Naive thymus-derived CD8-positive, alpha-beta T cell (primary cell): ENCODE measurements at places on chromosomes 3 and 15. TPM values are rescaled to one million over a fixed set of nuclear protein-coding genes. Genes with fewer than 3 reads are reported as not detected.

DNA sequence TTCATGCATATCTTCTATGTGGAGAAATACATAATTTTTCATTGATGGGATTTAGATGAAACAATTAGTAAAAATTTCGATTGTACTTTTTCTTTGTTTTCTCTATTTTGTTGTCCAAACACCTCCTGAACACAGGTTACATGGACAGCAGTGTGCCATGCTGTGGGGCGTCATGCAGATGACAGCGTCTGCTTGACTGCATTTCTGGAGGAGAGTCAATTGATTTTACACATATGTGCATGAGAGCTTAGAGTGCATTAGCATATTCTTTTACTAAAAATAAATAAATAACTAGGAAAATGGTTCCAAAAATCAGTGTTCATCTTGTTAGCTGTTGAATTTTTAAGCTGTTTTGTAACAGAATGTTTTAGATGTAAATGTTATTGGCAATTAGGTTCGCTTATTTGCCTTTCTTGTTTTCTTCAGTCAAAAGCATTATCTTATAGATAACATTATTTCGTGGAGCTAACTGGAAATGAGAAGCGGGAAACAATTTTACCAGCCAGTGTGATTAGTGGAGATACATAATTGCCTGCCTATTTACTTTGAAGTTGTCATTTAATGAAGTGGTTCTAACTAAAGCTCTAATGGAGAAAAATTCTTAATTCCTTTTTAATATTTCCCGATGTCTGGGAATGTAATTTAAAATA, 82.7 kb upstream of the VGLL3 start:
- DNase-seq: no peak
- no peak overlapping the region for H3K27ac ChIP-seq
- no peaks in the 10 kb centered on the region for H3K36me3 ChIP-seq
- H3K4me3 ChIP-seq: no peak overlapping the region
- H3K27me3 ChIP-seq: no peaks in the 10 kb centered on the region
- no peaks in the 10 kb centered on the region for H3K4me1 ChIP-seq

DNA sequence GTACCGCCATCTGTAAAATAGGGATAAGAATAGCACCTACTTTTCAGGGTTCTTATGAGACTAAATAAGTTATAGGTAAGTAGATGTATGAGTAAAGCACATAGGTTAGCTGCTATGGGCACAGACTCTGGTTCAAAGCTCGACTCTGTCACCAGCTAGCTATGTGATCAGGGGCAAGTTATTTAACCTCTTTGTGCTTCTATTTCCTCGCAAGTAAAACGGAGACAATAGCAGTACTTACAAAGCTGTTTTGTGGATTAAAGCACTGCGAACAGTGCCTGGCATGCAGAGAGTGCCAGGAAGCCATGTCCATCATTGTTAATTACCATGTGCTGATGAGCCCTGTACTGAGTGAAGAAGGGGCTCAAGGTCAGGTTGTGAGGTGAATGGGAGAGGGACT, 1.9 kb downstream of the LAMP3 start:
- peak overlapping the region; percentile 36 for H3K4me3 ChIP-seq
- no peak for DNase-seq
- H3K4me1 ChIP-seq: peaks cover 10% of the 10 kb centered on the region
- H3K27me3 ChIP-seq: peaks cover 14% of the 10 kb centered on the region
- no peaks in the 10 kb centered on the region for H3K36me3 ChIP-seq
- no peak overlapping the region for H3K27ac ChIP-seq

Gene TFG
- 41.2 TPM for total RNA-seq

DNA sequence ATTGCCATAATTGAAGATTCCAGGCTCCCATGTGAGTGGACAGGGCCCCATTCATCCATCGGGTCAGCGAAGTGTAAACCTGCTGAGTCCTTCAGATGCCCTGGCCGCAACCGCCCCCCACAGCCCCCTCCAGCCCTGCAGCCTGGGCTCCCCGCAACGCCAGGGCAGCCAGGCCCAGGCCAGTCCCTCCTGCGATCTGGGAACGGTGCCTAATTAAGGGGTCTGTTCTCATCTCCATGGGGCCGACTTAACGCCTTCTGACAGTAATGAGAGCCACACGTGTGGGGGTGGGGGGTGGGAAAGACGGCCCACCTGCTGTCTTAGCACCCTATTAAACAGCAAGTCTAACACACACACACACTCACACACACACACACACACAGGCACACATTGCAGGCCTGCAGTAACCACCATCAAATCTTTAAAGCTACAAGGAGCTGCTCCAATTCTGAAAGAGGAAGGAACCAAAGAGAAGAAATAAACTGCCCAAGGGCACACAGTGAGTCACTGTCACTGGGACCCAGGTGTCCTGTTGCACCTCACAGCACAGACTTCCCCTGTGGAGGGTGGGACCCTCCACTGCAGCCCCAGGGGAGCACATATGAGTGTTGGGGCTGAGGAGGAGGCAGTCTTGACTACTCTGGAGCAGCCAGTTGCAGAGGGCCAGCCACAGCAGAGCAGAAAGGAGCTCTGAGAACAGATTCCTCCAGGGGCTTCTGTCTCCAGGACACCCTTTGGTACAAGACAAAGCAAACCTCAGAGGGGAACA, 31.8 kb upstream of the HES1 start:
- H3K4me3 ChIP-seq: no peak overlapping the region
- no peak overlapping the region for H3K27ac ChIP-seq
- H3K27me3 ChIP-seq: peaks cover 7% of the 10 kb centered on the region
- H3K4me1 ChIP-seq: peaks cover 5% of the 10 kb centered on the region
- DNase-seq: no peak
- no peaks in the 10 kb centered on the region for H3K36me3 ChIP-seq

DNA sequence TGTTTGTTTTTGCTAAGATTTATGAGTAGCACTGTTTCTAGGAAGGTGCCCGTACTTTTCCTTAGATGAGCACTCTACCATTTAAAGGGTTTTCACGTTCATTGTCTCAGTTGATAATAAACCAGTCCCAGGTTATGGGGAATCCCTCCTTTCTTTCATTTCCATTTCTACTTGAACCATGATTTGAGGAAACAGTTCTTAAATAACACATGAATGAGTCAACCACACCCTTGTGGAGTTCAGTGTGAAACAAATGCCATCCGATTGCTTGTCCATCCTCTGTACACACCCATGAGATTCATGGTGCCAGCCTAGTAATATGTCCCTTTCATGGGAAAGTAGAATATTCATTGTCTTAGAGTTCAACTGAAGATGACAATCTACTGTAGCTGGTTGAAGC, 23.1 kb downstream of the CMTM8 start:
- no peak overlapping the region for H3K4me3 ChIP-seq
- H3K27ac ChIP-seq: no peak overlapping the region
- DNase-seq: no peak
- peaks cover 3% of the 10 kb centered on the region for H3K36me3 ChIP-seq
- H3K27me3 ChIP-seq: no peaks in the 10 kb centered on the region

Gene TM4SF1
- total RNA-seq: not detected

DNA sequence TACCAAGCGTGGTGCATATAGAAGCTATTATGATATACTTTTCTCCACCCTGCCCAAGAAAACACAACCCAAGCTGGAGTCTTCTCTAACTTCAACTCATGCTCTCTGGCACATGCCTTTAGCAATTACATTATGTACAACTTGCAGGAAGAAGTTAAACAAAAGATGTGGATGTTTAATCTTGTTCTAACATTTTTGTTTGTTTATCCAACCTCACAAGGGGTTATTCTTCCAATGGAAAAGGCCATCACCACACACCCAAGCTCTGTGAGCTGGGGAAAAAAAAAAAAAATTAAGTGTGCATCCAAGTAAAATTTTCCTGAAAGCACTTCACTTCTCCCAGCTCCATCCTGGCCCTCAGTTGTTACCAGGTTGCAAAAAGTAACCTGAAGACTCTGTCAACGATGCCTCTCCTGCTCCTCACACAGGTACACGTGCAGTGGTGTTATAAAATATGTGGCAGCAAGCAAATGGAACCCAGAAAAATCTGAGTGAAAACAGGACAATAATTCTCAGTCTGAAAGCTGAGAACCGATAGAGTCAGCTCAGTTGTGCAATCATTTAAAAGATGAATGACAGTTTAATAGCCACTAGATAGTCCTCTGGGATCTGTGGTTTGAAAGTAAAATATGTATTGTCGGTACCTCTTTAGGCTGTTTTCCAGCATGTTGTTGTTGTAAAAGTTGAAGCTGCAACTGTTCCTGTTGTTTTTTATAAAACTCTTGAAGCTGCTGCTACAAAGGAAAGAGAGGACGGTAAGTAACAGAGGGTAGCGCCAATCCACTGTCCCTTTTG, 531.4 kb downstream of the FOXP1 start:
- peaks cover 15% of the 10 kb centered on the region for H3K36me3 ChIP-seq
- H3K27me3 ChIP-seq: no peaks in the 10 kb centered on the region
- H3K4me3 ChIP-seq: peak overlapping the region; percentile 31
- no peak for DNase-seq
- H3K27ac ChIP-seq: peak overlapping the region; percentile 98
- H3K4me1 ChIP-seq: peaks cover 100% of the 10 kb centered on the region

DNA sequence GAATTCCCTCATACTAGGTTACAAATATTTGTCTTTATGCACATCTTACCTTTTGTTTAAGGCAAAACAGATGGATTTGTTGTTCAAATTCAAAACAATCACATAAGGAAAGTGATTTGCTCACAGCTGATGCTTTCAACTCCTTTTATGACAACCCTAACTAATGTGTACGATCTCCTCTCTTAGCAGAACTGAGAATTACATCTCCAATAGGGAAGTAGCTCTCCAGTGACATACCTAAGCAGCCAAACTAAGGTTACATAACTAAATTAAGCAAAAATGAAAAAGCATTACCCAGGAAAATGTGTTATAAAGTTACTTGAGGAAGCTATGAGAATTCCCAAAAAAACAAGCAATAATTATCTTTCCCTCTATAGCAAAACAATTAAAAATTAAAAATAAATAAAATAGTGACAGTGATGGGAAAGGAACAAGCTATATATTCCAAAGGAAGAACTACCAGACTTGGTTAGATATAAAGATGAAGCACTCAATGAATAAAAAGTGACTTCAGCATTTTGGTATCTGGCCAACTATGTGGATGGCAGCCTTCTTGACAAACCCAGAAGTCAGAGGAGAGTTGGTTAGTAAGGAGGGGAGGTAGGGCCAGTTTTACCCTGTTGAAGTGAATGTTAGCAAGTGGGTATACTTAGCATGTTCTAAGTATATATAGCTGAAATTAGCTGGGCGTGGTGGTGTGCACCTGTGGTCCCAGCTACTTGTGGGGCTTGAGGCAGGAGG, 32.4 kb downstream of the PEAK1 start:
- peaks cover 21% of the 10 kb centered on the region for H3K4me1 ChIP-seq
- no peak overlapping the region for H3K27ac ChIP-seq
- H3K36me3 ChIP-seq: peaks cover 2% of the 10 kb centered on the region
- DNase-seq: no peak
- no peaks in the 10 kb centered on the region for H3K27me3 ChIP-seq

Gene ILDR1
- not detected for total RNA-seq

DNA sequence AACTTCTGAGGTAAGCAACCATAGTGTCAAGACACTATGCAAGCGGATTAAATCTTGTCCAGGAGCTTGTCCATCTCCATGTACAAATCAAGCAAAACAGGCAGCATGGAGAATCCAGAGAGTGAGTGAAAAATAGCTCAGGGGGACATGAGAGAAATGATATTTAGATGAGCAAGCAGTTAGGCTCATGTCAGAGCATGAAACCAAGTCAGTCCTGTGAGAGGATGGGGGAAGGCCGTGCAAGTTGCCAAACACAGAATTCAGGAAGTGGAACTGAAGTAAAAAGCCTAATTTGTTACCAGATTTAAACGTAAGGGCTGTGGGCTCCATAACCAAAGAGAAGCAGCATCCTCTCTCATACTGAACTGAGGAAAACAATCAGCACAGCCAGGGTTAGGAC, 995.9 kb downstream of the MCTP2 start:
- no peaks in the 10 kb centered on the region for H3K4me1 ChIP-seq
- no peak overlapping the region for H3K4me3 ChIP-seq
- H3K27me3 ChIP-seq: peaks cover 26% of the 10 kb centered on the region
- H3K27ac ChIP-seq: no peak overlapping the region
- no peaks in the 10 kb centered on the region for H3K36me3 ChIP-seq

DNA sequence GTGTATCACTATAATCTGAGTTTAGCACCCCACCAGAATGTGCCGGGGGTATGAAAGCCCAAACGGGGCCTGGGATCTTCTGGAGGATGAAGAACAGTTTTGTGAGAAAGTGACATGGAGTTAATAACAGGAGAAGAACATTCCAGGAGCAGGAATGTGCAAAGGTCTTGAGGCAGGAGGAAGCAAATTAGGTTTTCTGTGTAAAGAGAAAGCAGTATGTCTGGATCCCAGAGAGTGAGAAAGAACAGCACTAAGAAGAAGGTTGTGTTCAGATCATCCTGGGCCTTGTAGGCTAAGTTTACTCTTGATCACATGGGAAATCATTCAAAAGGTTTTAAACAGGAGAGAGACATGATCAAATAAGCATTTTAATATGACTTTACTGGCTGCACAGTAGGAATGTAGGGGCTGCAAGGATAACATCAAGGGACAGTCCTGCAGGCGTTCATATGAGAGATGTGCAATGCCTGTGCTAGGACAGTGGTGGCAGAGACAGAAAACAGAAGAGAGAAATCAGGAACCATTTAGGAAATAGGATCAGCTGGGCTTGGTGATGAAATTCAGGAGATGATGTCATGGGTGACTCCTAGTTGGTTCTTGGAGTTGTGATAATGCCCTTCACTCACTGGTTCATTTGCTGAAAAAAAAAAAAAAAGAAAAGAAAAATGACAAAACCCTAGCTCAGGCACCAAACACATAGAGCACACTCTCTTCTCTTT, 113.5 kb downstream of the TNIK start:
- H3K4me1 ChIP-seq: peaks cover 63% of the 10 kb centered on the region
- H3K27ac ChIP-seq: no peak overlapping the region
- no peaks in the 10 kb centered on the region for H3K27me3 ChIP-seq
- DNase-seq: no peak
- no peak overlapping the region for H3K4me3 ChIP-seq

- no peaks in the 10 kb centered on the region for H3K27me3 ChIP-seq
- peak overlapping the region; percentile 33 for H3K27ac ChIP-seq
- peak overlapping the region; percentile 55 for H3K4me3 ChIP-seq
- no peak for DNase-seq
Measured at GRCh38 chr15:88900309-88900981, 5.1 kb upstream of the HAPLN3 start.

GRCh38 chr3:156509189-156510174, 45.4 kb downstream of the SSR3 start:
- no peaks in the 10 kb centered on the region for H3K36me3 ChIP-seq
- no peak for DNase-seq
- no peak overlapping the region for H3K4me3 ChIP-seq

DNA sequence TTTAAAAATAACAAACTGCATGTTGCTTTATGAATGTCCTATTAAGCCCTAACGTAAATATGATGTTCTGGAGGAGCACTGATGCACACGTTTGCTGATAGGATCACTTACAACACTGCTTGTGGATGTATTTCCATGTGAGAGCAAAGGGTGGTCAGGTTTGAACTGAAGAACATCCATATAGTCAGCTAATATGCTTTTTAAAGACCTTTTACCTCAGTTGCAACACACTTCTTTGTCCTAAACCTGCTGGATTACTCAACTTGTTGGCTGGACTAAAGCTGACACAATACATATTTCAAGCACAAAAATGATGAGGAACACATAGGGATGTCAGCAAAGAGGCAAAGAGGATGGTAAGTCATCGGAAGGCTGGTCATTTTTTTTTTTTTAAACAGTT, 186.6 kb downstream of the TIGIT start:
- no peaks in the 10 kb centered on the region for H3K27me3 ChIP-seq
- peaks cover 35% of the 10 kb centered on the region for H3K4me1 ChIP-seq
- H3K4me3 ChIP-seq: no peak overlapping the region
- H3K36me3 ChIP-seq: peaks cover 2% of the 10 kb centered on the region
- H3K27ac ChIP-seq: no peak overlapping the region
- no peak for DNase-seq

Gene PCNP
- 189 TPM for total RNA-seq

Gene PDIA5
- total RNA-seq: 6.0 TPM

GRCh38 chr3:39124876-39125840, 17.7 kb downstream of the TTC21A start:
- H3K4me3 ChIP-seq: no peak overlapping the region
- no peaks in the 10 kb centered on the region for H3K36me3 ChIP-seq
- no peak overlapping the region for H3K27ac ChIP-seq
- H3K4me1 ChIP-seq: peaks cover 20% of the 10 kb centered on the region
- no peak for DNase-seq

Gene TLE3
- 123 TPM for total RNA-seq
